ENCODE measurements at places on chromosomes 6 and 20.

DNA sequence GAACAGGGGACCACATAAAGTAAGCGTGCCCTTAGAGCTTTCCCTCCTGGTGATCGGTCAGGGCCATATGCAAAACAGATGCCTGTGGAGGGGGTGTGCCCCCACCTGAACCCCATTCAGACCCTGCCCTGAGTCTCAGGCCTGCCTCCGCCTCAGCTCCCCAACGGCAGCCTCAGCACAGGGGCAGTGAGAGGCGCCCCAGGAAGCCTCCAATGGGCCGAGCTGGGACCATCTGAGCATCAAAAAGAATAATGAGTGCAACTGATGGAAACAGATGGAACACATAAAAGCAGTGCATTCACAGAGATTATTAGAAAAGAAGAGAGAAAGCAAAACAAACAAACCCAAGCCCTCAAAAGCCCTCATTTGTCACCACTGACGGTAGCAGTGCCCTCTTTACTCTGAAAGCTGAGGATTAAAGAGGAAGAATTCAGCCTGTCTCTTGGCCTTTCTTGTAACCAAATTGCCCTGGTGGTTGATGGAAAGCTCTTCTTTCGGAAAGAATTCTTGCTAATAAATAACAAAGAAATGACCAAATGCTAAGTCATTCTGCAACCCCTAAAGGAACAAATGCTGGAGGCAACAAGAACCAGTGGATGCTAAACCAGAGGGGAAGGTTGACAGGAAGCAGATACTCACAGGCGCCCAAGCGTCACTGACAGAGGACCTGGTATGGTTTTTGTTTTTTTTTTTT is 6.8 kb downstream of the ADISSP start:
- DNase-seq, result no peak

DNA sequence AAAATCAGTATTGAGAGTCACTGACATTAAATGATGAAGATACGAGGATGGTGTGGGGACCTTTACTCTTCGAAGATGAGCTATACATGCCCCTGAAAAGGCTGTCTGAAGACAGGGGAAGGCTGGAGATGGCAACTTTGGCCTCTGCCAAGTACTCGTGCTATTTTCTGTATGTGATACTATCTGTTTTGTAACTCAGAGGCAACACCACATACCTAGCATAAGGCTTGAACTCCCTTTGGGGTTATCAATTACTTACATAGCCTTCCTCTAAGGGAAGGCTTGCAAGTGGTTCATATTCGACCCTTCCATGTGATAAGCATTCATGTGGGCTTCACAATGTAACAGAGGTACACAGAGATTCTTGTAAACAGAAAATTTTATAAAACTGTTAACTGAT is 68.7 kb upstream of the FBXO30 start:
- DNase-seq, result no peak

GRCh38 chr6:27297857-27298730 is 14.0 kb downstream of the POM121L2 start:
- no peak for DNase-seq

GRCh38 chr6:144094731-144095133 is 641 bp downstream of the SF3B5 start:
- DNase-seq, result no peak

DNA sequence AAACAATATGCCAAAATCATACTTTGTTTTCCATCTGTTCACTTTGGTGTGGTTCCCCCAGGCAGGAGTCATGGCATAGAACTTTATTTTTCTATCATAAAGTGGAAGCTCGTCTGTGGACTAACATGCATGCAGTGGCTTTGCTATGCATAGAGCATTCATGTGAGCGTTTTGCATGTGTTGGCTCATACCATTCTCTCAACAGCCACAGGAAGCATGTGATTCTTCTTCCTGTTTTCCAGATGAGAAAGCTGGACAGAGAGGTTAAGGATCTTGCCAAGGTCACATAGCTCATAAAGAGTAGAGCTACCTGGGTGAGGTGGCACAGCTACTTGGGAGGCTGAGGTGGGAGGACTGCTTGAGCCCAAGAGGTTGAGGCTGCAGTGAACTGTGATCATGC is 123.4 kb upstream of the HDGFL1 start:
- no peak for DNase-seq

GRCh38 chr6:143745166-143746133 is 67.7 kb downstream of the PHACTR2 start:
- DNase-seq, result no peak
